ENCODE measurements at places on chromosomes 2 and 18.
A peak's percentile ranks its signal among the peaks of the same experiment; 100 is the strongest.

DNA sequence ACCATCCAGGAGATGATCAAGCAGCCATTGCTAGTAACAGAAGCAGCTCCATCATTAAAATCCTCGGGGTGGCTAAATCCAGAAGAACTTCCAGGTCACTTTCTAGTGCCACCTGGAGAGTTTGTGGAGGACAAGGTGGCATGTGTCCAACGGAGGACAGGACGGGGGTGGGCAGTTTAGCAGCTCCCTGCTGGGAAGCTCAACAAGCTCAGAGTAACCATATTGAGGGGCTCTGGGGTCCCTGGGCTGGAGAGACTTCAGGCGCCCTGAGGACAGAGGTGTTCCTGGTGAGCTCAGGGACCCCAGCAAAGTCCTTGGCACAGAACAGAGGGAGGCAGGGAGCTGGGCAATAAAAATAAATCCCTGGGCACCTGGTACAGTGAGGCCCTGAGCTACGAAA lies 140.0 kb upstream of the FHL2 start:
- no peak for DNase-seq

DNA sequence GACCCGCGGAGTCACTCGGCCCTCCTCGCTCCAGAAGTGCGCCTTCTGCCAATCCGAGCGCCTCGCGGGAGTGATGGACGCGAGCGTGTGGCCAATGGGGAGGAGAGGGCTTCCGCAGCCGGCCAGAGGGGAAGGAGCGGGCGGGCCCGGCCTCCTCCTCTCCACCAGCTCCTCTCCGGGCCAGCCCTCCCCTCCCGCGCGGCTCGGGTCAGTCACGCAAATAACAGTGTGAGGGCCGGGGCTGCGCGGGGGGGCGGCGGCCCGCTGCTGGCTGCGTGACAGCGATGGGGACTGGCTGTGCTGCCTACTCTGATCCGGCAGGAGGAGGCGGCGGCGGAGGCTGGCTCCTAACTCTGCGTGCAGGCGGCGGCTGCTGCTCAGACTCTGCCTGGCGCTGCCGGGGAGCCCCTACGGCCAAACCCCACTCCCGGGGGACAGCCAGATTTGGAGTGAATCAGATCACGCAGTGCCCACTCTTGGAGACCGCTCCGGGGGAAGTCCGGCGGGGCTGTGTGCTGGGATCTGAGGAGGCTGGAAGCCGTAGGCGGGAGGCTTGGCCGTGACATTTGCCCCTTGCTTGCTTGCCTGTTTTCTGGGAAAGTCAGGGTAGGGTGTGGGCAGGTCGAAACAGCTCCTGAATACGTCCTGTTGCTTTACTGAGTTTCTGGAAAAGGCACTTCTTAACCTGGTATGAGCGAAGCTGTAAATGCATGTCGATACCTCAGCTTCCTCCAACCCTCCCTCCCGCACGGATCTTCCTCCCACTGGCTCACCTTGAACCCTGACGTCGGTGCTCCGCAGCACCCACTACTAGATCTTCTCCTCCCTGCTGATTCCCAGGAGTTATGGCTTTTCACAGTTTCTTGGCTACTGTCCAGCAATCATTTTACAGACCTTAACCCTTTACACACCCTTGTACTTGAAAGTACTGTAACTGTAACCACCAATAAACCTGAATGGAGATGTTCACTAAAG lies 97.9 kb upstream of the SERTAD2 start:
- DNase-seq: no peak

- no peak for DNase-seq
Observed at GRCh38 chr2:186201371-186201770, 284.7 kb upstream of the ZC3H15 start.

GRCh38 chr2:70785137-70785911 lies 5.1 kb downstream of the FIGLA start:
- no peak for DNase-seq

DNA sequence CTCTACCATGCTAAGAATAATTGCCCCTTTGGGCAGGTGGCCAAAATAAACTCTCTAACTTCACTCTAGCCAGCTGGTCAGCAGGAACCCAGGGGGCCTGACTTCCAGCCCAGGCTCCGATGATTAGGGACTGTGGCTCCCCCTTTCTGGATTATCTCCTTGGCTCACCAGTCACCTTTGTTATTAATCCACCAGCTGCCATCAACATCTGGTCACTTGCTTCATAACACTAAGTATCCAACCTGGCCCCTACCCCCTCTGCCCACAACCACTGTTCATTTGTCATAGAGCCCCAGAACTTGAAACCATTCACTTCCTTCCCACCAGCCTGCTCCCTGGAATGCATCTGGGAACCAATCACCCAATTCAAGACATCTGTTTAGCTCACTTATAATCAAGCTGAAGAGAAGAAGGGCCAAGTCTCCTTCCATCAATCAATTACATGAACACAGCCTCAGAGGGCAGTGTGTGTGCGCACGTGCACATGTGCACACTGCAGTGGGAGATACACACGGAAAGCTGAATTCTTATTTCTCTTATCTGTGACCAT lies 215.1 kb downstream of the ALK start:
- DNase-seq: no peak

GRCh38 chr18:2881088-2881839 lies 34.5 kb downstream of the EMILIN2 start:
- DNase-seq: no peak

DNA sequence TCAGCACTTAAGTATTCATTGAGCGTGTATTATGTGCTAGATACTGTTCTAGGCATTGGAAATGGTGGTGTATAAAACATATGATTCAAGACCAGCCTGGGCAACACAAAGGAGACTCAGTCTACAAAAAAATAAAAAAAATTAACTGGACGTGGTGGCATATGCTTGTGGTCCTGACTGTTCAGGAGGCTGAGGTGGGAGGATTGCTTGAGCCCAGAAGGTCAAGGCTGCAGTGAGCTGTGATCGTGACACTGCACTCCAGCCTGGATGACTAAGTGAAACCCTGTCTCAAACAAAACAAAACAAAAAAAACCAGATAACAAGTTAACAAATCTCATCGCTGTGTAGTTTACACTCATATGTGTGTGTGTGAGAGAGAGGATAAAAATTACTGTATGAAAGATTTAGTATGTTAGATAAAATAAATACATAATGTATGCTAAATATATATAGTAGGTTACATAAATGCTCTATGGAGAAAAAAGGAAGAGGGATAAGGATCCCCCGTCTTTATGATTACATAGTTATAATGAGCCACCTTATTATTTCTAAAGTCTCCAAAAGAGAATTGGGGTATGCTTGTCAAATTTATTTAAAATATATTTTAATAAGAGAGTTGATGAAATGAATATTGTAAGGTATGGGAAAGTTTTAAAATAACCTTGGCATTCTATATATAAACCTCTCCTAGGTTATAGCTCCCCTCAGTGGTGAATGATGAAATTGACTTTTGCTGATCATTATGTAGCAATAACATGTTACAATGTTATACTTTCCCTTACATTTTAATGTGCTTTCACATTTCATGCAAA lies 69.2 kb downstream of the EHBP1 start:
- peak; percentile 16 for DNase-seq

- DNase-seq: no peak
Observed at GRCh38 chr2:209533391-209533790, 109.5 kb downstream of the MAP2 start.

DNA sequence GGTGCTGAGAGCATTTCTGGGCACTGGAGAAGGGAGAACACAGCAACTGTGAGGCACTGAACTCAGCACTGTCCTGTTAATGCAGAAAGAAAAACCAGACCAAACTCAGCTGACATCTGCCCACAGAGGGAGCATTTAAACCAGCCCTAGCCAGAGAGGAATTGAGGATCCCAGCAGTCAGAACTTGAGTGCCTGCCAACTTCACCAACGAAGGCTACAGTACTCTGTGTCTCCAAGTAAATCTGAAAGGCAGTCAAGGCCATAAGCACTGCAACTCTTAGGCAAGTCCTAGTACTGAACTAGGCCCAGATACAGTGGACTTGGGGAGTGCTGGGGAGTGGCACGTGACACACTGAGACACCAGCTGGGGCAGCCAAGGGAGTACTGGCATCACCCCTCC lies 176.2 kb upstream of the ZC3H15 start:
- DNase-seq: no peak

- DNase-seq: no peak
Observed at GRCh38 chr18:28062443-28062842, 114.5 kb downstream of the CDH2 start.

All from NT2/D1 (cell line).